Natural killer cell treated with Interleukin-12 subunit alpha and Interleukin-12 subunit beta and Interleukin-15 and Interleukin-18, amount 100 ng/mL, for 72 hours (primary cell): ENCODE measurements at places on chromosomes 16 and 17. TPM values are rescaled to one million over a fixed set of nuclear protein-coding genes. Genes with fewer than 3 reads are reported as not detected.

- DNase-seq: no peak
Measured at GRCh38 chr17:3602499-3602898, 6.7 kb downstream of the TRPV1 start.

DNA sequence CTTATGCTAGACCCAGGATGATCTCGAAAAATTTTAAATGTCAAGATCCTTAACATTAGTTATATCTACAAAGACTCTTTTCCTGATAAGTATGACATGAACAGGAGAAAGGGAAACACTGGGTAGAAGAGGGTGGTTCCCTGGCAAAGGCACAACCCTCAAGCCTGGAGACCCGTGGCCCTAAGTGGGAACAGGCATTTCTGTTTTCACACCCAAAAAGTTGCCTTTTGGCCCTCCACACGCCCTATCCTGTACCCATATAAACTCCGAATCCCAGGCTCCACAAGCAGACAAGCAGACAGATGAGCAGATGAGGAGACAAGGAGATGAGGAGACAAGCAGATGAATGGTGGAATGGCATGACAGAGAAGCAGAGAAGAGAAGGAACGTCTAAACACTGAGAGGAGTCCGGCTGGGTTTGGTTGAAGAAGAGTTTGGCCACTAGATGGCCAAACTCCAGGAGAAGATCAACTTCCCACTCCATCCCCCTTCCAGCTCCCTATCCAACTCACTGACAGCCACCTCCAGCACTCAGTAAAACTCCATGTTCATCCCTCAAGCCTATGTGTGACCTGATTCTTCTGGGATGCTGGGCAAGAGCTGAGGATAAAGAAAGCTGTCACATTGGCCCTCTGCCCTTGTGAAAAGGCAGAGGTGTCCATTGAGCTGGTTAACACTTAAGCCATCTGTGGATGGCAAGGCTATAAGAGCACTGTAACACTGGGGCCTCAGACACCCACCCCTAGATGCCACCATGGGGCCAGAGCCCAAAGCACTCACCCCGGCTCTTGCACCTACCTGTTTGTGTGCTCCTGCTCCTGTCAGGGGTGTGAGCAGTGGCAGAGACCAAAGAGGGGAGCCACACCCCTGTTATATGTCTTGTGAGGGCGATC, 139.6 kb upstream of the FAM20A start:
- no peak for DNase-seq

- DNase-seq: no peak
Measured at GRCh38 chr16:66205287-66206231, 160.9 kb upstream of the CDH5 start.

DNA sequence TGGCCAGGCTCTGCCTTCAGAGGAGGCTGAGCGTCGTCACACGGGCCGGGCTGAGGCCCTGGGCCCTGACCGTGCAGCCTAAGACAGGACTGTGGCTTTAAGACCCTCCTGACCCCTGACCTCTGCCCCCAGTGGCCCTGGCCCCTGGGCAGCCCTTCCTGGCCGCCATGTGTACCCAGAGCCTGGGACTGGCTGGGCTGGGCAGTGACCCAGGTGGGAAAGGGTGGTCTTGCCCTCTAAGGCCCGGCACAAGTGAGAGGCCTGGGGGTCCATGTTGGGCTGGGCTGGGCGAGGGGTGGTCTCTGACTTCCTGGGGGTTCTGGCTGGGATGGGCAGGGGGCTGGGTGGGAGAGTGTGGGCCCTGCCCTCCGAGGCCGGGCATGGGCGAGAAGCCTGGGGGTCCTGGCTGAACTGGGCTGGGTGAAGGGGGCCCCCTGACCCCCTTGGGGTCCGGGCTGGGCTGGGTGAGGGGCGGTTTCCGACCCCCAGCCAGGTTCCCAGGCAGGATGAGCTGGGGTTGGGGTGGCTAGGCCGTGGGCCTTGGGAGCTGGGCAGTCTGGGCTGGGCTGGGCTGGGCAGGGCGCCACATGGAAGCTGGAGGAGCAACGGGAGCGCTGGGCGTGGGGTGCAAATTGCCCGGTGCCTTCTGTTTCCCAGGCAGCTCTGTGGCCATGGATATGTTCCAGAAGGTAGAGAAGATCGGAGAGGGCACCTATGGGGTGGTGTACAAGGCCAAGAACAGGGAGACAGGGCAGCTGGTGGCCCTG, at the start of gene CDK3:
Gene CDK3 (plus strand): TSS at position 101 of the 767 bp plus-strand sequence. CDS start 571 bp downstream, at position 672.
- peak; percentile 29 for DNase-seq

- no peak for DNase-seq
Measured at GRCh38 chr17:64718058-64718457, 56.0 kb upstream of the SMURF2 start.

DNA sequence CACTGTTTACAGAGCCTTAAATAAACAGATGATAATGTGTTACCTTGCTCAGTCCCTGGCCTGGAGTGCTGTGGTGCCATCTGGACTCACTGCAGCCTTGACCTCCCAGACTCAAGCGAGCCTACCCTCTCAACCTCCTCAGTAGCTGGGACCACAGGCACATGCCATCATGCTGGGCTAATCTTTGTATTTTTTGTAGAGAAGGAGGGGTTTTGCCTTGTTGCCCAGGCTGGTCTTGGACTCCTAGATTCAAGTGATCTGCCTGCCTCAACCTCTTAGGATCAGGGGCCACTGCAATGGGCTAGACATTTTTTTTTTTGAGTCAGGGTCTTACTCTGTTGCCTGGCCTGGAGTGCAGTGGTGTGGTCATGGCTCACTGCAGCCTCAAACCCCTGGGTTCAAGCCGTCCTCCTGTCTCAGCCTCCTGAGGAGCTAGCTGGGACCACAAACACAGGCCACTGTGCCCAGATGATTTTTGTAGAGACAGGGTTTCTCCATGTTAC, 5.0 kb upstream of the NAGLU start:
- DNase-seq: no peak

DNAJA3 gene
- 55.0 TPM for total RNA-seq

DHRS13 gene
- total RNA-seq: 26.1 TPM

ZFP1 gene
- total RNA-seq: 11.2 TPM
